ENCODE measurements at places on chromosomes 1 and 21.

GRCh38 chr1:228372183-228373003 is 34.2 kb downstream of the TRIM11 start:
- DNase-seq, result no peak

- no peak for DNase-seq
Measured at GRCh38 chr1:182248721-182249120, 142.9 kb downstream of the GLUL start.

GRCh38 chr1:89454845-89455521 is 69.6 kb upstream of the LRRC8B start:
- peak; percentile 46 for DNase-seq

GRCh38 chr21:32349333-32349944 is 43.4 kb downstream of the URB1 start:
- no peak for DNase-seq

GRCh38 chr1:114345930-114346479 is 165.0 kb downstream of the TRIM33 start:
- no peak for DNase-seq

- peak; percentile 71 for DNase-seq
Measured at GRCh38 chr1:88462096-88462487, 222.0 kb upstream of the PKN2 start.

DNA sequence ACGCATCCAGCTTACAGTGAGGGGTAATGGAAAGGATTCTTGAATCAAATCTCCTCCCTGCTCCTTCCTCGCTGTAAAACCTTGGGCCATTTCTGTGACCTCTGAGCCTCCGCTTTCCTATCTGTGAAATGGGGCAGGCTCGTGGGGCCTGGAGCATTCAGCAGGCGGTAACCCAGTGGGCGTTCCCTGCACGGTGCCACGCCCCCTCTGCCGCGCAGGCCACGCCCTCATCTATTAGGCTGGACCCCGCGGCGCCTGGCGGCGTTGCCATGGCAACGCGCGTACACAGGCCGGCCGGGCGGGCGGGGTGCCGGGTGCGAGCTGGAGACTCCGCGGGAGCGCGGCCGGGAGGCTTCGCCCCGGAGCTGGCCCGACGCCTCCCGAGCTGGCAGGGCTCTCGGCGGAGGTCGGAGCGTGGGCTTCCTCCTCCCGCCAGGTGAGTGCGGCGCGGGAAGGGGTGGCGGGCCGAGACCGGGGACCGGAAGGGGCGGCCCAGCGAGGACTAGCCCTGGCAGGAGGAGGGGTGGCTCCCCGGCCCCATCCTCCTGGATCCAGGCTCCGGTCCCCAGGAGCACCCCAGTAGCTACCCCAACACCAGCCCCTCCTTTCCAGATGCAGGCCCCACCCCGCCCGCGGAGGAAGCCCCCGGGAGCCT is at the start of gene FHAD1:
Gene FHAD1, plus strand, starts transcription at position 264 of the 655 bp plus-strand sequence. CDS start 4,562 bp downstream, outside the sequence.
- peak; percentile 70 for DNase-seq

DNA sequence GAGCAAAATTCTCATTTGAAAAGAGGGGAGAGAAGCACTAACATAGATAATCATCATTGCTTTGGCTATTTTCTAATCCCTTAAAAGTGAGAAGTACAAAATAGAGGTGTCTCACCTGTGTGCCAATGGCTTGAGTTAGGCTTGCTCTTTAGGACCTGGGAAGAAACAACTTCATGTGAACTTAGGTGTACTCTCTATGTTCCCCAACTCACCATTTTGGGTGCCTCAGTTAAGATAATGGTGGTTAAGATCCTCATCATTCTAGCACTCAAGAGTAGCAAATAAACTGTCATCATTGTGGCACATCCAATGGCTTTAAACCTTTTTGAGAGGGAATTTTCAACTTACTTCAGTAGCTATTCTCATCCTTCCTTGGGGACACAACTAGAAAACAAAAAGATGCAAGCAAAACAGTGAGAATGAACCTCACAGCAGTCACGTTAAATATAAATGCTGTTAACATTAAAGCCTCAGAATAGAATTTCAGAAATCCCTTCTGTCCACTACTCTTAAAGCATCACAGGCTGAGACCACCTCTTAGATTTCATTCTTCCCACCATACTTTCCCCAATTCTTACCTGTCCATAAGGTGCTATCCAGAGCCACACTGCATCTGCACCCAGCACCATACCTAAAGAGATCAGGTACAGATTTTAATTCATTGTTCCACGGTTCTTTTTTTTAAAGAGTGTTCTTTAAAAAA is 1.2 kb downstream of the GAS5 start:
- no peak for DNase-seq

Data from right lung (tissue), 10 donors.